ENCODE measurements at places on chromosomes 7 and 10.

DNA sequence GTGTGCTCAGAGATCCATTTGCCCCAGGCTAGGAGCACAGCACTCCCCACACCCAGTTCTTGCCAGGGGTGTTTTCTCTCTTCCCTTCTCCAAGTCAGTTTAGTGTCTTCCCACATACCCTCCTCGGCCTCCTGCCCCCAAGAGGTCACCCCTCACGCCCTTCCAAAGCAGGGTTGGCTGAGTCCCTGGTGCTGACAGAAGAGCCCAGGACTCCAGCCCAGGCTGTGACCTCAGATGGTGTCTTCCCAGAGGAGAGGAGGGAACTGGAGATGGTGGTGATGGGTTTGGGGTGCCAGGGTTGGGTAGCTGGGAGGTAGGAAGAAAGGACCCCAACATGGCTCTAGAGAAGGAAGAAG is 19.8 kb downstream of the ZNF775 start:
- no peak for DNase-seq

- DNase-seq: no peak
Observed at GRCh38 chr7:17991866-17992648, 35.6 kb downstream of the PRPS1L1 start.

DNA sequence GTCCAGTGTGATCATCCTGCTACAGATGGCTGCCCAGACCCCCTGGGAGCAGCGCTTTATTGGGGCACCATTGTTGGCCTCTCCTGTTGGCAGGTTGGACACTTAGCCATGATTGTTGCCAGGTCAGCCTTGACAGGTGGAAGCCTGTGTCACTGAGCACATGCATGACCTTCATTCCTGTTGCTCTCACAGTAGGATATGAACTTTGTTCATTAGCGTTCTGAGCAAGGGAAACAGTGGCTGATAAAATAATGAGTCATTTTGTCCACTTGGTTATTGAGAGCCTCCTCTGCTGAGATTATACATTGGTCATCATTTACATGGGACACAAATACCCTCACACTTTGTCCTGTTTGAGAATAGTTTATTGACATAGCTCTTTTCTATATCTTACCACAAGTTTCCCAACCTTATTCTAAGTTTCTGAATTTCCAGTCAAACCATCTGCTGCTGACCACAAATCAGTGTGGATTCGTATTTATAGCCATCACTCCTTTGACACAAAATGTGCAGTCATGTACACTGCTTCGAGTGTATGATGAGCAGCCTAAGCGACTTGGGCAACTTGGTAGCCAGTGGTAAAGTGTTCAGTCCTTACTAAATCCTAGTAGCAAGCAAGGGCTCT is 102.6 kb downstream of the TPST1 start:
- no peak for DNase-seq

DNA sequence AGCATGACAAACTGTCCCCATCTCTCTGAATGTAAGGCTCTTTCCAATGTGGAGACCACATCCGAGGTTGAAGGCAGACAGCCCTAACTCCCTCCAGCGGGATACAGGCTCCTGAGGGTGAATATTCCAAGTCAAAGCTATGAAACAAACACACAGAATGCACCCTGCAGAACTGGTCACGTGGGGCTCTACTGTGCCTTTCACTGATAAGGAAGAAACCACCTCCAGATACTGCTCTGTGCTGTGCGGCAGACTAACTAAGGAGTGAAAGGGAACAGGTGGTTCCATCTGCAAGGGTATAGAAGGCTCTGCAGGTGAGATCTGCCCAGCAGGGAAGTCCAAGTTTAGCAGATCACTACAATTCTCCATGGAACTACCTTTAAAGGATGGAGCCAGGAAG is 534.4 kb downstream of the KCNMA1 start:
- DNase-seq: no peak

DNA sequence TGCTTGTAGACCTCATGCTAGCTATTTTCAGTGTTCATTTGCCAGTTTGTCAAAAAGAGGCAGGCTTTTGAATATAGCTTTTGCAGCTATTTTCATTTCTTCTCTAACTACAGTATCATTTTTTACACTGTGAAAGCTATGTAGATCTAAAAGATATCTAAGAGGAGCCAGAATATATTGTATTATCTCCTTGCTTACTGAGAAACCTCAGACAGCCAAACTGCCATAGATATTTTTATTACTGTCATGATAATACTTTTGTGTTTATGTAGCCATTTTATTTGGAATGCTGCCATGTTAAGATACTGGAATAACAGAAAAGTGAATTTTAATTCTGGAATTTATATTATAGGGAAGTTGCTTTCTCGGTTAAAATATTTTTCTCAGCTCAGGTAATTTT is 37.2 kb downstream of the ANKIB1 start:
- DNase-seq: no peak

DNA sequence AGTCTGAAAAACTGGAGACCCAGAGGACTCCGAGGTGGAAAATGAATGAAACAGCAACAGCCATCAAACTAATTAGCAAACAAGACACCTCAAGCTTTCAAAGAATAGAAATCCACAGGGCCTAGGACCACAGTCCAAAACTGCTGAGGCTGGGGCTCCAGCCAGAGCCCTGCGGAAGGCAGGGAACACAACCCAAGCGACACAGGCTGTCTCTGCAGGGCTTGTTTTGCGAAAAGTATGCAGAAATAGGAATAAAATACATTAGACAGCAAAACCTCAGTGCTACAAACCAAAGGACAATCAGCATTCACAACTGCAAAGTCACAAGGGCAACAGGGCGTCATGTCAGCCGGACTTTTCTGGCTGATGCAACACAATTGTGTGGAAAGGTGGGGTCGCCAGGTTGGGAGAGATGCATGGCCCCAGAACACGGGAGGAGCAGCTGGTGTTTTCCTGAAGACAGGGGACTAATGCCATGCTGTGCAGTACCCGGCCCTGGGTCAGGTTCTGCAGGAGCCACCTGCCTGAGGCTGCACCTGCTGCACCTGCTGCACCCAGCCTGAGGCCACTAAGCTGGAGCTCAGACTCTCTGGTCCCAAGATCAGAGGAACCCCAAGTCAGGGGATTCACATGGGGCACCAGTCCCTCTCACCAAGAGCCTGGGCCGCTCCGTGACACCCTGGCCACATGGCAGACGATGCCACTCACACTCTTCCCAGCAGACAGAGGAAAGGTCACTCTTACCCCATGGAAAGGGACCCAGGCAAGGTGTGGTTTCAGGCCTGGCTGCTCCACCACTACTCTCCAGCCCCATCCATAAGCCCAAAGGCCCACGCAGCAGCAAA is 74.2 kb downstream of the MAD1L1 start:
- DNase-seq: peak; percentile 24

DNA sequence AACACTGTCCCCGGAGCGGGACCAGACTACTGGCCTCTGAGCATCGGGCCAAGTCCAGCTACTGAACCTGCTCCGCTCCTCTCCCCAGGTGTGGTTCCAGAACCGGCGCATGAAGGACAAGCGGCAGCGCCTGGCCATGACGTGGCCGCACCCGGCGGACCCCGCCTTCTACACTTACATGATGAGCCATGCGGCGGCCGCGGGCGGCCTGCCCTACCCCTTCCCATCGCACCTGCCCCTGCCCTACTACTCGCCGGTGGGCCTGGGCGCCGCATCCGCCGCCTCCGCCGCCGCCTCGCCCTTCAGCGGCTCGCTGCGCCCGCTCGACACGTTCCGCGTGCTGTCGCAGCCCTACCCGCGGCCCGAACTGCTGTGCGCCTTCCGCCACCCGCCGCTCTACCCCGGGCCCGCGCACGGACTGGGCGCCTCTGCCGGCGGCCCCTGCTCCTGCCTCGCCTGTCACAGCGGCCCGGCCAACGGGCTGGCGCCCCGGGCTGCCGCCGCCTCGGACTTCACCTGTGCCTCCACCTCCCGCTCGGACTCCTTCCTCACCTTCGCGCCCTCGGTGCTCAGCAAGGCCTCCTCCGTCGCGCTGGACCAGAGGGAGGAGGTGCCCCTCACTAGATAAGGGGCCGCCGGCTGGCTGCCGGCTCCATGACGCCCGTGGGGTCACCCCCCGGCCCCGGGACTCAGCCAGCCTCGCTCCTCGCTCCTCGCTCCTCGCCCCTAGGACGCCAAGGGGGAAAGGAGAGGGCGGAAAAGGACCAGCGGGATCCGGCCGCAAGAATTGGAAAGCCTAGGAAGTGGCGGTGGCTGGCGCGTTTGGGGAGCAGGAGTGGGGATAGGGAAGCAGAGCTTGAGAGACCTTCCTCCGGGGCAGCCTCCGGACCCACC is 3.4 kb downstream of the EVX1 start:
- DNase-seq: no peak

DNA sequence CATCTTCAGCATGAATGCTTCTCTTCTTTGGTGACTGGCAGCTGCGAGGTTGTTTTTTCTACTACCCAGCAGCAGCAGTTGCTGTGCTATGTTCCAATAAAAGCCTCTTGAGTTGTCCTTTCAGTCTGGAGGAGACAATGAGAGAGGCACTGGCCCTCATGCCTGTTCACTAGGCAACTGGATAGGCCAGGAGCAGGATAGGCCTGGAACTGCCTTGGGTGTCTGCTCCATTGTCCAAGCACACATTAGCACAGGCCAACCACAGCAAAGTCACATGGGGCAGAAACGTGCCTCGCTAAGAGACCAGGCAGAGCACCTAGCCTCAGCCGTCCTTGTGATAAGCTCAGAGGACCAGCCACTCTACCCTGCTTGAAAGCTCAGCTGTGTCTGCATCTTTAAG is 76.9 kb upstream of the PDCD4 start:
- peak; percentile 81 for DNase-seq

- no peak for DNase-seq
Observed at GRCh38 chr7:139441961-139442360, 41.5 kb downstream of the KLRG2 start.

- peak; percentile 38 for DNase-seq
Observed at GRCh38 chr10:124917428-124918190, 24.3 kb upstream of the ZRANB1 start.

DNA sequence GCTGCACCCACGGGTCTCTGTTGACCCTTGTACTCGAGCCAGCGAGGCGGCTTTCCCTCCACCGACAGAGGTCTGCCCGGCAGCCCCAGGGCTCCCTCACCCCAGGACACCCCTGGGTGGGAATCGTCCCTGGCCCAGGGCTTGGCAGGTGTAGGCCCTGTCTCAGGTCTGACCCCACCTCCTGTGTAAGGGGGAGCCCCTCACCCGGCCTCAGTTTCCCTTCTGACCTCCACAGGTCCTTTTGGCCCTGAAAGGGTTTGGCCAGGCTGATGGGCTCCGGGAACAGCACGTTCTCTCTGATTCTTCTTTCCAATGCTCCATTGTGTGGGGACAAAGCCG is 25.0 kb upstream of the ELFN1 start:
- peak; percentile 23 for DNase-seq

DNA sequence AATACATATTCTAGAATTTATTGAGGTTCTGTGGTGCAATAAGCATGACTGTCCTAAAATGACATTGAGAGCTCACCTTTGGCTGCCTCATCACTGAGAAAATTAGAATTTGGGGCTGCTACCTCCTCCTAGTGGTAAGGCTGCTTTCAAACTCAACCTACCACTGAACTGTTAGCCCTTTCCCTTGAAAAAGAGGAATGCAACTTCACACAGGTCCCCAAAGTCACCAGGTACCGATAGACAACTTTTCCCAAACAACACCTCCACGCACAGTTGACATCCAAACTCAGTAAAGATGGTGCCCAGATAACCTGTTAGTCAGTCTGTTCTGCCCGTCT is 75.9 kb upstream of the SCIN start:
- DNase-seq: no peak

DNA sequence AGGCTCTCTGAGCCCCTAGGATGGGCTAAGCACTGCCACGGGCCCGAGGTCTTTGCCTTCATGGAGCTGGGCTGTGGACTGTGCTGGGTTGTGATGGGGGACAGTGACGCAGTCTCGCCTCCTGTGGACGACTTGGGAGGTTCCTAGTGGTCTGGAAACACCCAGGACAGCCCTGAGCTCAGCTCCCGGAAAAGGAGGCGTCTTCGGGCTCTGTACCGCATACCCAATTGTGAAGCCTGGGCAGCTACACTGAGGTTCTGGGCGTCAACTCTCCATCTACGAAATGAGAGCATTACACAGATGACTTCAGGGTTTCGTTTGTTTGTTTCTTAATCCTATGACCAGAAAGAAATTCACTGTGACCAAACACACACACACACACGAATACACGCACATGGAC is 79.6 kb upstream of the KAT6B start:
- no peak for DNase-seq

GRCh38 chr10:92208736-92209135 is 82.1 kb downstream of the CPEB3 start:
- no peak for DNase-seq

DNA sequence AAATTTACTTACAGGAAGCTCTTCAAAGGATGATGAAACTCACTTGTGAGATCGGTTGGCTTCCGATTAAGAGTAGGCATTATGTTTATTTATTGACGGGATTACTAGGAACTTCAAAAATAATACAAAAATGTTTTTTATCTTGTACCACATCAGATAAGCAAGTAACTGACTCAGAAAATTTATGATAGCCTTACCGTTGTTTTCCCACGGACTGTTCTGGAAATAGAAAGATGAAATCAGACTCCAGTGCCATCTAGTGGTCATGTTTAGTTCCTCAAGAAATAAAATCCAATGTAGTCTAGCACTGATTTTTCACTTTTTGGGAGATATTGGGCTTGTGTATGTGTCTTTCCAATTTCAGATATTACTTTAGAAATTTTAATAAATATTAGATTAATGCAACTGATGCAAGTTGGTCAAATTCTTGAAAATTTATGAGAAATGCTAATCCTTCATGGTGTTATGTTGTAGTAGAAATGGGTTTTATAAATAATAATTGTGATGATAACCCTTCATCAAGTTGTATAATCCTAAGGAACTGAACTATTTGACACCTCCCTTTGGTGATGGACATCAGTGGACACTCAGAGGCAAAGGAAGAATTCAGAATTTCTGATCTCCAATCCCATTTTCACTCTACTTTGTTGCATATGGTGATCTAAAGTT is 168.8 kb downstream of the TMEM26 start:
- no peak for DNase-seq

- DNase-seq: no peak
Observed at GRCh38 chr10:48759113-48759901, 74.6 kb downstream of the WDFY4 start.

DNA sequence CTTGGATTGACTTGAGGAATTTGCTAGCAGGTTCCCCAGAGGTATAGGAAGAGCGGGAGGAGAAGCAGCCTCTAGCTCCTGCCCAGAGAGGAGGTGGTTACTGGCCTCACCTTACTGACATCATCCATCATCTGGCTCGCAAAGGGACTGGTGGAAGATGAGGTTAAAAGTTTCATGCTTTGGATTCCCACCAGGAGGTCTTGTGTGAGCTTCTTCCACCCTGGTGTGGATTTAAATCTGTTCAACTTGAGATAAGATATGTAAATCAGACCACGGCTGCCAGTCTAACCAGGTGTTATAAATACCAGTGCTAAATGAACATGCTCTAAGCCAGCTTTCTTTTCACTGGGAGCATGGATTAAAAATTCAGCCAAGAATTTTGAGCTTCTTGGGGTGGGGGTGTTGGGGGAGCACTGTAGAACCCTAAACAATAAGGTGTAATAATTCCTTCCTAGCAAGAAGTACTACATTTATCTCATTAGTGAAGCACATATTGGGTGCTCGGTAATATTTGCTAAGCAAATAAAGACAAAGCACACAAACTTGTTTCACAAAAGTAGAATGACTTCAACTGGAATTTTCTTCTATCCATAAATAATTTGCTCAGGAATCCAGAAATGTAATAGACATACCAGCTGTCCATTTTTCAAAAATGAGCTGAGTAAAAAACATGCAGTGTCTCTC is 7.8 kb downstream of the PROSER2 start:
- no peak for DNase-seq

All from left ventricle myocardium superior (tissue), 1 donor.